Fibroblast of skin of back (primary cell): ENCODE measurements at places on chromosomes 3 and 15.
A peak's percentile ranks its signal among the peaks of the same experiment; 100 is the strongest.

DNA sequence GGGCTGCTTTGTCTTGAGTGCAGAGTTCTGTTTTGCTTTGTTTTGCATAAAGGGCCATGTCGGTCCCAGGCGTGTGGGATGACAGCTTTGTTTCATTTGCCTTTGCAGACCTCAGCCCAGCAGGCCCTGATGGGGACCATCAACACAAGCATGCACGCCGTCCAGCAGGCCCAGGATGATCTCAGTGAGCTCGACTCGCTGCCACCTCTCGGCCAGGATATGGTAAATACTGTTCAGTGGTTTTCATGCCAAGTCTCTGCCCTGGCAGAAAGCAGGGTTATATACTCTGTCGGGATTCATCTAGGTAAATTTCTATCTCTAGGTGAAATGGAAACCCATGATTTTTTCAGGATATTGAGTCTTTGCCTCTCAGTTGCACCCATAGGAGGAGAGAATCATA is 343.9 kb upstream of the TPM1 start:
- DNase-seq = no peak

GRCh38 chr15:92361321-92362000 is 32.2 kb upstream of the ST8SIA2 start:
- DNase-seq = no peak

- DNase-seq = peak; percentile 90
Observed at GRCh38 chr3:29922992-29923746, 642.3 kb downstream of the RBMS3 start.

DNA sequence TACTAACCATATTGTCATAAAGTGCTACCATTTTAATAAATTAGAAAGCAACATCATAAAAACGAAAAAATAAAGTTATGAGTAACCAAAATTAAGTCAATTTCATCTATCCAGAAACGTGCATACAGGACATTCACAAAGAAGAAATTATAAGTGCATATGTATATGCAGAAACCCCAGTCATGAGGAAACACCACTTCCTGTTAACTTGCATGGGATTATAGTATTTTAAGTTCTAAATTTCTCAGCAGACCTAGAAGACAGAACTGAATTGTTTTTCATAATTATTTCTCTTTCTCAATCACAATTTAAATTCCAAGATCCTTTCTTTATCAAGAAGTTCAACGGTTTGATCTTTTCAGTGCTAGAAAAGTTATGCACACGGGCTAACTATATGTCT is 1.4 kb upstream of the KBTBD8 start:
- no peak for DNase-seq

- peak; percentile 20 for DNase-seq
Observed at GRCh38 chr3:110821586-110821985, 250.0 kb upstream of the NECTIN3 start.

DNA sequence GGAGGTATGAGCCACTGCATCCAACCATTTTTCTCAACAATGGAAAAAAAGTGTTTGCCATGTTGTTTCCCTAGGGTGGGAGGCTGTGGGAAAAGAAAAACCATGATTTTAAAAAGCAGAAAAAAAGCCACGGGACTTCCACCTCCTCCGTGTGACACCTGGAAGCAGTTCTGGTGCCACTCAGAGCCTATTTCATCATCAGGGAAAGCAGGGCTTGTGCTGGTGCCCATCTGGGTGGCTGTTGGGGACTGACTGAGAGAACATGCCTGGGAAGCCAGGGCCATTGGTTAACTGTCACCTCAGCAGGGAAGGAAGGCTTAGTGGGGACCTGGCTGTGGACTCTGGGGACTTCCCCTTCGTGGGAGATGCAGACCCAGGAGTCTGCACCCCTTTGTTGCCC is 7.3 kb downstream of the RNU5B-1 start:
- no peak for DNase-seq

- no peak for DNase-seq
Observed at GRCh38 chr15:33314069-33314468, 3.3 kb downstream of the RYR3 start.

DNA sequence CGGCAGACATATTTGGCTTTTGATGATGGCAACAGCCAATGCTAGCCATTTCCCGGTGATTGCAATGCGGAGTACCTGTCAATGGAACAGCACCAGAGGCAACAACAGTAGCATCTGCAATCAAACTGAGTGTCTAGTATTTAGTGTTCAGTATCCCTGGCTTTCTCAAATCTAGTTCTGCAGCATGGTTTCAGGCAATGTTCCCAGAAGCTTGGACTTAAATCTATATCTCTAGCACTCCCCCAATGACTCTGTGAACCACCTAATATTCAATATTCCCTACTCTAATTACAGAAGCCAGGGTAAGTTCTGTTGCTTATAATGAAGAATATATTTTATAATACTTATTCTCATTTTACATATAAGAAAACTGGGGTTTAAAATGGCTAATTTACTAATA is 48.2 kb downstream of the TBL1XR1 start:
- DNase-seq = no peak

DNA sequence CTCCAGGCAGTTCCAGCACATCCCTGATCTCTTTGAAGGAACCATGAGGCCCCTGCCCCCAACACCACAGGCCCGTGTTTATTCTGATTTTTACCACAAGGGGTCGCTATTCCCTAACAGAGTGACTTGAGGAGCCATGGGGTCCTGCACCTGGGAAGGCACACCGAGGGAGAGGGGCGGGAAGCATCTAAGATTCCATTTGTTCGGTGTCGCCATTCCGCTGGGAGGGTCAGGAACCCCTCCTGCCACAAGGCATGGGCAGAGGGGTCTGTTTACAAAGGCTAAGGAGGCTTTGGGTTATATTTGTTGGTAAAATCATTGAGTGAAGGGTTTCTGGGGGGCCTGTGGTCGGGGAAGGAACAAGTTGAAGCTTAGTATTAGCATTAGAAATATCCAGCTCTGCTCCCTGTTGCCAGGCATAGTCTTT is 77.1 kb downstream of the WDR76 start:
- DNase-seq = peak; percentile 64

GRCh38 chr15:96500508-96500907 is 170.0 kb downstream of the NR2F2 start:
- DNase-seq = no peak

DNA sequence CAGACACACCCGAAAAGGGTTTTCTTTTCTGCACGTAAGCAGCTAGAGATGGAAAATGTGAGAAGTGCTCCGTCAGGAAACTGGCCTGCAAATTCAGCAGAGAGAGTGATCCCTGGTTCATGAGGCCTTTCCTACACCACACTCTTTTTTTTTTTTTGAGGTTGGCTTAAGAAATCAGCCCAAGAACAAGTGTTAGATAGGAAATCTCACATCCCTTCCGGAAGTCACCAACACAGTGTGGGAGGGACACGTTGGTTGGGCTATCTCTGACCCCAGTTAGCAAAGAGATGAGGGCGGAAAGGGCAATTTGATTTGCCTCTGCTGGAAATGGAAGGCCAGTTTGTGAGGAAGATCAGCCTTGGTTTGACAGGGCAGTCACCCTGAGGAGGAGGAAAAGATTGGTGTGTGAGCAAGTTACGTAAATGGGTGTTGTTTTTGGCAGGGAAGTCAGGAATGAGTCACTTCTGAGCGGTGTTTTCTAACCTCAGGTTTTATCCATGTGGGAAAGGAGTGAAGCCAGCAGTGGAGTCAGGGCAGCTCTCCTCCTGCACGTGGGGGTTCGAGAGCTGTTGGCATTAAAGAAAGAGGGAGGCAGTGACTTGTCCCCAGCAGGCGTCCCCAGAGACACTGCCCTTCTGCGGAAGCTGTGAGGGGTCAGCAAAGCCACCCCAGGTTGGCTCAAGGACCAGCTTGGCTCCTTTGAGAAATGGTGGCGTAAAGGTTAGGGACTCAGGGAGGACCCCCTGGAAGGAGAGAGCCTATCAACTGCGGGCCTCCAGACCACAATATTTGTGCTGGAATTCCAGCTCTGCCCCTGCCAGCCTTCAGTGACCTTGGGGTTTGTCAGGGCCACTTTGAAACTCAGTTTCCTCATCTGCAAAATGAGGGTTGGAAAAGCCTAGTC is 237.6 kb upstream of the BHLHE40 start:
- peak; percentile 95 for DNase-seq

DNA sequence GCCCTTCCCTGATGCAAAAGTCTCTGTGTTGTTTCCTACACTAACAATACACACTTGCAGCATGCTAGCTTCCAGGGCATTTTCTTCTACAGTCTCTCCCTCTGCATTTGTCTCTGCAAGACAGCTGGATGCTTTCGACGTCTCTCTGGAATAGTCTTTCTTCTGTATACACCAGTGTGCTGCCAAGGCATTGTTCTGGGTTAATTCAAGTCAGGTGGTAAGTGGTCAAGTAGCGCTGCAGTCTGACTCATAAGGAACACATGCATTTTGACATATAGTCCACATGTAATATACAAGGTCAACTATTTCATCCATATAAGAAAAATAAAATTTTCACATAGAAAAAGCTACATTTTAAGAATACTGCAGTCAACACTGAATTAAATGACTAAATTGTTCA is 92.7 kb downstream of the MYLK start:
- peak; percentile 56 for DNase-seq

DNA sequence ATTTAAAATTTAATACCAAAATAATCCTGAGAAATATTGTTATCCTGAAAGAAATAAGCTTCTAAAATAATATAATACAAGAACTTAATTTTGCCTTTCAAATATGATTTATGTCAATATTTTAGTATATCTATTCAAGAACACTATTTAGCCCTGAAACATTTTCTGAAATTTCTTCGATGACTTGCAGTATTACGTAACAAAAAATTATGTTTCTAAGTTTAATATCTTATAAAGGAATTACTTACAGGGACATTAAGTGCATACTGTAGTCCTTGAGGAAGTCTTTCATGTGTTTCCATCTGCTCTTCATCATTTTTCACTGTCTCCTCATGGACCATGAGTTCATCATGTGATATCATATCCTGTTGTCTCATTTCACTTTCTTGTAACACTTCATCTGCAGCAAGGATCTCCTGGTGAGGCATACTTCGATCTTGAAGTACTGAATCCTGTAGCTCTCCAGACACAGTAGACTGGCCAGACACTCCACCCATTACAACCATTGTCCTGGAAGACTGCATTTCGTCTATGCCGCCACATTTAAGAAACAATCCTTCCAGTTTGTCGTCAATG is 62.0 kb downstream of the ZNF148 start:
- peak; percentile 60 for DNase-seq

- DNase-seq = no peak
Observed at GRCh38 chr3:183120538-183121215, 21.4 kb upstream of the MCCC1 start.

- no peak for DNase-seq
Observed at GRCh38 chr15:94451466-94451865, 220.1 kb downstream of the MCTP2 start.

GRCh38 chr3:50671331-50671730 is 3.4 kb upstream of the DOCK3 start:
- peak; percentile 84 for DNase-seq

GRCh38 chr15:74265046-74265639 is 29.0 kb downstream of the CCDC33 start:
- peak; percentile 38 for DNase-seq

GRCh38 chr15:47987908-47988532 is 132.8 kb upstream of the SLC24A5 start:
- peak; percentile 62 for DNase-seq

DNA sequence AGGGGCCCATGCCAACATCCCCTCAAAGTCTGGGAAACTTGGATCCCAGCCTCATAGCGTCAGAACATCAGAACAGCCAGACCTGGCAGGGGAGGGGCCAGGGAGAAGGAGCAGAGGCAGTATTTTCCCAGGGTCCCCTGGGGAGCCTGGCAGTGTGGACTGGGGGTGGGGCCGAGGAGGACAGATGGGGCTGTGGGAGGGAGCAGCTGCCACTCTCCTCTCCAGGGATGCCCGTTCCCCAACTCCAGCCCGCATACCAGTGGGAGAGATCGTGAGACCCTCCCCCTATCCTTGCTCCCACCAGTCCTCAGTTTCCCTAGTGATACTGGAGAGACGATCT is 6.5 kb upstream of the DNAJB8 start:
- DNase-seq = no peak

- no peak for DNase-seq
Observed at GRCh38 chr3:195591852-195592251, 8.1 kb upstream of the APOD start.

DNA sequence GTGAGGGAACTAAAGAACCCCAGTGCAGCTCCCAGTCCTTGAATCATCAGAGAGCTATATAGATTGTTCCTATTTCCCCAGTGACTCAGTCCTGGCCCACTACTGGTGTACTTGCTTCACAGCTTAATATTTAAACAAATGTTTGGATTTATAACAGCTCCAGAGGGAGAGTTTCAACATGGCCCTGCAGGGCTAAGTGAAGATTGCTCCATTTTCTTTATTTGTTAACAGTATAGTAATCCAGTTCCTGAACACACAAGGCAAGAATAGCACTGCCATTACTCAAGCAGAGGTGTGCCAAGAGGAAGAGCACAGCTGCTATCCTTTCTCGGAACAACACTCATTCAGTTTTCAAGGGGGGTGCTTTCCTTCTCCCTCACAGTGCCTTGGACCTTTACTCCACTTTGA is 6.5 kb downstream of the SQOR start:
- peak; percentile 84 for DNase-seq

DNA sequence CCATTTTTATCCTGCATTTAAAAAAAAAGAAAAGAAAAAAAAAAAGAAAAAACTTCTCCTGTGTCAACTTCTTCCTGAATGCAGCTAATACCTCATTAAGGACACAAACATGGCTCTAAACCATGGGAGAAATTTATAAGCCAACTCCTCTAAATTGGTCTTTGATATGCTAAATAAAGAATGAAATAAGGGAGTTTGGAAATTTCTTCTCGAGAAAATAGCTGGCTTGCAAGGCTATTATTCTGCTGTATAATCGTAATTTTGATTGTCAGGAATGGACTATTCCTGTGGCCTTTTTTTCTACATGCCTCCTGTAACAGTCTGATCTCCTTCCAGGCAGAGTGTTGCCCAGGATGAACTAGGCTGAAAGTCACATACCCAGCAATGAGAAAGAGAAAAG is 20.6 kb downstream of the CTXND1 start:
- no peak for DNase-seq

DNA sequence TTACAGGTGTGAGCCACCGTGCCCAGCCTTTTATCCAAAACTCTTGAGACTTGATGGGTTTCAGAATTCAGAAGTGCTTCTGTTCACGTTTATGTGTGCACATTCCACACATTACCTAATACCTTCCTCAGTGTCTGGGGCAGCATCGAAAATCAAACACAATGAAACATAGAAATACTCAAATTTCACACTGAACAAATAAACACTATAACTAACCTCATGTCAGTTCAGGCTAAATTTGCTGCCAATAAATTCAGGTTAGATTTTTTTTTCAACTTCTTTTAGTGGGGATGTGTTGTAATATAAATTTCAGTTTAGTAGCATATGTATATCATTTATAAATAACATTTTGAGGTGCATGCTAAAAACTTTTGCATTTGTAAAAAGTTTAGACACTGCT is 2.8 kb downstream of the EIF2AK4 start:
- DNase-seq = no peak
